ENCODE measurements at places on chromosomes 16 and 17.

DNA sequence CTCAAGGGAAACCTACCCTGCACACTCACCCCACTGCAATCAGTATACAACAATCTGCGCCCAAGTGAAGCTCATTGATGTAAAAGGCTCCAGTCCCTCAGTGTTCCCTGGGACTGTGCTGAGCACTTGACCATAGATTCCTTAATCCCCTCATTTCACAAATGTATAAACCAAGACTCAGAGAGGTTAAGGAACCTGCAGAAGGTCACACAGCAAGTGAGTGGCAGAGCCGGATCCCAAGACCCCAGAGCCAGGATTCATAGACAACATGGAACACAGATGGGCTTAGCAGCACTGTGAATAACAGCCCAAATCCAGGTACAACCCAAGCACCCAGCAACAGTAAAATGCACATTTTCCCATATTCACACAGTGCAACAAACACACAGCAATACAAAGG lies 225.7 kb downstream of the C16orf78 start:
- DNase-seq = no peak

GRCh38 chr17:28916302-28916934 lies 13.5 kb upstream of the DHRS13 start:
- DNase-seq = peak; percentile 50

- DNase-seq = no peak
Measured at GRCh38 chr16:3536271-3536731, 35.5 kb downstream of the CLUAP1 start.

DNA sequence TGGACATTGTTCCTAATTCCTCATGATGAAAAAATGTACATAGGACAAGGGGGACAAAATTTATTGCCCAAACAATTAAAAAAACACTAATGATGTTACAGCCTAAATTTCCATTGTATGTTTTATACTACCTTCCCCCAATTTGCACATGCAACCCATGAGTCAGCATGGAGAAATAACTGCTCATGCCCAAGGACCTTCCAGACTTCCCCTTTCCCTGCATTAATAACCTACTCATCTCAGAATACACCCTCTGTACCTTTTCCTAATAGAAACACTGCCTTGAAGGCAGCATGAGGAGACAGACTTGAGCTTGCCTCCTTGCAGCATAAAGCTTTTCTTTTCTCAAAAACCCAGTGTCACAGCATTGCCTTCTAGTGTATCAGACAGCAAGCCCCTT lies 2402.8 kb downstream of the TP53TG3F start:
- DNase-seq = no peak

GRCh38 chr17:16947470-16947869 lies 24.4 kb downstream of the TNFRSF13B start:
- DNase-seq = no peak

DNA sequence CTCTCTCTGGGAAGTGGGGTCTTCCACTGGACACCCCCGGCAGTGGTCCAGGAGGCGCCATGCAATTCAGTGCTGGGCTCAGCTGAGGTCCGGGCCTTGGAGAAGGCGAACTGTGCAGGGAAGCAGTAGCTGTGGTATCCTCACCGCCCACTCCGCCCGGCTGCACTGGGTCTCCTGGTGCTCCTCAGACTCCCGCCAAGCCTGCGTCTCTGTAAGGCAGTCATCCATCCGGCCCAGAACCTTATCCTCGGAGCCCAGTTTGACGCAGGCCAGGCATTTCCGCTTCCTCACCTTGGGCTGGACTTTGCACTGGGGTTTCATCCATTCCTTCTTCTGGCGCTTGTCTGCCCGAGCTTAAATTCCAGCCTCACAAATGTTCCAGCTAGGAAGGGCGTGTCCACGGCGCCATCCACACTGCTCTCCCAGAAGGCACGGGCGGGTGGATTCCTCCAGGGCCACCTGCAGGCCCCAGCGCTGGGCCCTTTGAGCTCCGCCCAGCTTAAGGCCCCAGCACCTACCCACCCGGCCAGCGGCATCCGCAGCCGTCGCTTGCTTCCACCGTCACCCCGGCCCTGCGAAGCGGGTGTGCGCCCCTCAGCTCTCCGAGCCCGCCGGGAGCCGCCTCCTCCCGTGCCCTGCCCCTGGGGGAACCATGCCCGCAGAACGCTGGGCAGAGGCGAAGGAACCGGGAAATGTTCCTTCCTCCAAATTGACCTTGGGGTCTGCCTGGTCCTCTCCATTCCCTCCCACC lies 1884.8 kb downstream of the TP53TG3F start:
- DNase-seq = no peak

DNA sequence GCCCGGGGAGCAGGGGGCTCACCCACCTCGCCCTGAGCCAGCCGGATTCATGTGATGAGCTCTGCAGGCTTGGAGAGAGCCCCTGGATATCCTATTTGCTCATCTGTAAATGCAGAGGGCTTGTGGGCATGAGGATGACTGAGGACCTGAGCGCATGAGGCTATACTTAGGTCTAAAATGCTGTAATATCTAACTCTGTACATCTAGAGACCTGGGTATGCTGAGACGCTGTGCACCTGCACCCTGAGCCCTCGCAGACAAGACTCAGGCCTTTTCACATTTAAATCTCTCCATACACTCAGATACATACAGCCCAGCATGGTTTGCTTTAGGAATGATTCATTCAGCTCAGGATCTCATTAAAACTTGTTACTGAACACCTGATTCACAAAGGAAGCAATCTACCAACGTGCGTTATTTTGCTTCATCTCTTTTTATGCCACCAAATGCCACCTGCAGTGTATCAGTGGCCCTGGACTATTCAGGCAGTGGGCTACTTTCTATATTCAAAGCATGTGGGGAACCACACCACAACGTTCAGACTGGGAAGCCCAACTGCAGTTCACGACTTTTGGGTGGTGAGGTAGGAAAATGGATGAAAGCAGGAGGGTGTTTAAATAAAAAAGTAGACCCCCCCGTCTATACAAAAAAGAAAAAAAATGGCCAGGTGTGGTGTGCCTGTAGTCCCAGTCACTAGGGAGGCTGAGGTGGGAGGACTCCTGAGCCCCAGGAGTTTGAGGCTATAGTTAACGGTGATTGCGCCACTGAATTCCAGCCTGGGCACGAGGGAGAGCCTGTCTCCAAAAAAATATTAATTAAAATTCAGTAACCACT lies 12.0 kb downstream of the USP7 start:
- DNase-seq = no peak

DNA sequence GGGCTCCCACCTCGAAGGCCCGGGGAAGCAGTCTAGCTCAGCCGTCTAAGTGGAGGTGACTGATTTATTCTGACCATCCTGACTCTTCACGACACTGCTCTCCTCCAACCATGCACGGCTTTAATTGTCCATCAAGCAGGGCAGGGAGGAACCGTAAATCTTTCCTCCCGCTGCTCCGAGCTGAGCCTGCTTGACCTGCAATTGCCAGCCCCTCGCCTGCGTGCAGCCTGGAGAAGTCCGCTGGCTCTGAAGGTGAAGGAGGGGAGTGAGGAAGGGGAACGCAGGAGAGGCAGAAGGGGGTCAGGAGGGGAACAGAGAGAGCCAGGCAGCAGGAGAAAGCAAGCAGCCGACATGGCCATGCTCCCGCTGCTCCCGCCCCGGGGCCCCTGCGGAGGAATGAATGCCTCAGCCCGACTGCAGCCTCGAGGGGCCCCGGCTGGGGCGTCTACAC lies 10.1 kb downstream of the RBFOX3 start:
- DNase-seq = no peak

DNA sequence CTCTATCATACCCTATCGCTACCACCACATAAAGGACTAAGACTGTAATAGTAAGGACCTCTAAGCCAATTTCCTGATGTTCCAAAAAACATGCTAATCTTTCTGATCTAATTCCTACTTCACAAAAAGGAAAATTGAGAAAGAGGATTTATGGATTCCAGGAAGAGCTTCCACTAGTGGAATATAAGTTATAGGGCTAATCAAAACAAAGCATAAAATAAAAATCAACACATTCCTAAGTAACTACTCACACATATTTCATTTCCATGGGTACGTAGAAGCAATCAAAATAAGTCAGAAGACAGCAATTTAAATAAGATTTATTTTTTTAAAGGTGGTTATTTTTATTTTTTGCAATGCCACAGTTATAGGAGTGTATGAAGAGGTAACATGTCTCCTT lies 12.4 kb downstream of the CCDC43 start:
- no peak for DNase-seq

DNA sequence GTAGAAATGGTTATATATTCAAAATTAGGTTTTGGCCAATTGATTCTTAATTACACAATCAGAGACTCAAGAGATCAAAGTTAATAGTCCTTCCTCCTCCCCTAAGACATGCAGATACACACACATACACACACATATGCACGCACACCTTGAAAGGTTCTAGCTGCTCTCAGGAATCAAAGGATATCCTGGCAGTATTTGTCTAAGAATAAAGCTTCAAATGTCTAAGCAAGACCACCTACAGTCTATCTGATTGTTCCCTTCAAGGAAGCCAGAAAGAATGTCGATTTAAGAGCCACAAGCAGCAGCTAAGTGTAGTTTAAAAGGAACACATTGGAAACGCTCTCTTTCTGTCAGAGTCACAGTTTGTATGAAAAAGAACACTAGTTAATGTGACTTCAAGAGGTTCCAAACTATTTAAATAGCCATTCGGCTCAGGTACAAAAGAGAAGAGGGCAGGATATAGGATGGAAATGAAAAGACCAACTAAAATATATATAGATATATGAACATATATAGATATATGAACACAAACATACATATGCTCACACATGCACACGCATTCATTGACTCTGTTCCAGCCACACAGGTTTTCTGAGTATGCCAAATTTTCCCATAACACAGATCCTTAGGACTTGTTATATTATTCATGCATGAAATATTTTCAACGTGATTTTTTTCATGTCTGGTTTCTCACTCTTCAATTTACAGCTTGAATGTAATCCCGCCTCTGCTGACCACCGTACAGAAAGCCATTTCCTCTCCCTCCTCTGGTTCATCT lies 79.0 kb downstream of the CDH8 start:
- DNase-seq = no peak

All from AML-193 (cell line).